Stimulated activated CD8-positive, alpha-beta memory T cell treated with anti-CD3 and anti-CD28 coated beads, Interleukin-7, amount 100 ng/mL, for 24 hours (primary cell): ENCODE measurements at places on chromosomes 4 and X.

GRCh38 chr4:113673450-113673849, 88.1 kb downstream of the CAMK2D start:
- no peak for DNase-seq

- DNase-seq: no peak
Measured at GRCh38 chrX:37684973-37685372, 618 bp upstream of the XK start.

GRCh38 chrX:52422884-52423283, 54.1 kb downstream of the XAGE2 start:
- no peak for DNase-seq

- DNase-seq: no peak
Measured at GRCh38 chr4:149248191-149248764, 567.4 kb downstream of the IQCM start.

GRCh38 chrX:152937236-152937635, 39.4 kb downstream of the ZNF185 start:
- DNase-seq: no peak

DNA sequence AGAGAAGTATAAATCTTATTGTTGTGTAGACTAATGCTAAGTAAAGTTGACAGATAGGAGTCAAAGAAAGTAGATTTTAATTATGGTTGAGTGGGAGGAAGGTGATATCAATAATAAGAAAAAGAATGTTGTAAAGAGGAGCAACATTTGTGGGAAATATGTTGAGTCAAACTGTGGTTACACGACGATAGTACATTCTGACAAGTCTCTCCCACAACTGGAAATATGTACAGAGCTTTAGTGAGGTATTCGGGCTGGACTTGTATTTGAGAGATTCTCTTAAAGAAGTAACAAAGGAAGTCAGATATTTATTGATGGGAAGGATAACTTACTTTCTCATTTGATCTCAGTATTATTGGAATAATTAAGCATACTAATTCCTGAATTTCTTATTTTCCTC, 525.3 kb upstream of the MAGEB2 start:
- no peak for DNase-seq

- DNase-seq: no peak
Measured at GRCh38 chr4:122836941-122837340, 10.3 kb downstream of the FGF2 start.

DNA sequence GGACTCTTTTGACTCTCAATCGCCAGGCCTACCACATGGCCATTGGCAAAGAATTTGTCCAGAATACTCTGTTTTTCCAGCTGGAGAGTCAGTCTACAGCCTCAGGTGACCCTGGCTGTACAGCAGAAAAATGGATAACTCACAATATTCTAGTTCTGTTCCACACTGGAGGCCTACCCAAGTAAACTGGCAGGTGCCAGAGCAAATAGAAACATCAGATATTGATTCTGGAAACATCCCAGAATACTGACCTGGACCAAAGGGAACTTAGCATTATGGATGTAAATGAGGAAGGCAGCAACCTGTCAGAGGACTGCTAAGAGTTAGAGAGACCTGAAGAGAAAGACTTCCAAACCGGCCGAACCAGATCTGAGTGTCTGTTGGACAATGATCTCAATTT, 147.9 kb upstream of the SMAD1 start:
- DNase-seq: no peak

DNA sequence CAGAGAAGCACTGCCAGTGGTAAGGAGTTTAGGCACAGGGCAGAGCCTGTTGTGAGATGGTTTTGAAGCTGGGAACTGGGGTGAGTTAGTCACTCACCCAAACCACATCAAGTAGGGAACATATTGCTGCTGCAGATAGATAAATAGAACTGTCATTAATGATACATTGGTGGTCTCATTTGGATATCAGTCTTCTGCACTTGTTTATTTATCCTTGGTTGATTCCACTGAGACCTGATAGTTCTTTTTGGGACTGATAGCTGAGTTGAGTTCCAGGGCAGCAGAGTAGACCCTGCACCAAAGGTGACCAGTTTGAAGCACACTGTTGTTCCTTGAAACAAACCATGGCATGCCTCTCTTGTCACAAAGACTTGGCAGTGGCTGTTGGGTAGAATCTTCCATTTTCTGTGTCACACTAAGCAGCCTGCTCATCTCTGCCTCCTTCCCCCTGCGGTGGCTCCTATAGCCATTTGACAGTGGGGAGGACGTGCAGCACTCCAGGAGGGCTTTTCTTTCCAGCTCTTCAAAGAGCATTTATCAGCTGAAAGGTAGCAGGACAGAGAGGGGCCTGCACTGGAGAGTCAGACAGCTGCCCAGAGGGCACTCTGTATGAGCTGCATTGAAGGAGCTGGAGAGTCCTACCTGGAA, 59.7 kb upstream of the TMEM164 start:
- no peak for DNase-seq

- DNase-seq: no peak
Measured at GRCh38 chrX:57366430-57366829, 79.9 kb downstream of the FAAH2 start.

GRCh38 chr4:103757631-103758030, 37.8 kb upstream of the TACR3 start:
- no peak for DNase-seq

GRCh38 chr4:165929662-165930061, 56.6 kb downstream of the TLL1 start:
- DNase-seq: no peak

GRCh38 chr4:13371048-13371447, 113.1 kb downstream of the RAB28 start:
- no peak for DNase-seq

DNA sequence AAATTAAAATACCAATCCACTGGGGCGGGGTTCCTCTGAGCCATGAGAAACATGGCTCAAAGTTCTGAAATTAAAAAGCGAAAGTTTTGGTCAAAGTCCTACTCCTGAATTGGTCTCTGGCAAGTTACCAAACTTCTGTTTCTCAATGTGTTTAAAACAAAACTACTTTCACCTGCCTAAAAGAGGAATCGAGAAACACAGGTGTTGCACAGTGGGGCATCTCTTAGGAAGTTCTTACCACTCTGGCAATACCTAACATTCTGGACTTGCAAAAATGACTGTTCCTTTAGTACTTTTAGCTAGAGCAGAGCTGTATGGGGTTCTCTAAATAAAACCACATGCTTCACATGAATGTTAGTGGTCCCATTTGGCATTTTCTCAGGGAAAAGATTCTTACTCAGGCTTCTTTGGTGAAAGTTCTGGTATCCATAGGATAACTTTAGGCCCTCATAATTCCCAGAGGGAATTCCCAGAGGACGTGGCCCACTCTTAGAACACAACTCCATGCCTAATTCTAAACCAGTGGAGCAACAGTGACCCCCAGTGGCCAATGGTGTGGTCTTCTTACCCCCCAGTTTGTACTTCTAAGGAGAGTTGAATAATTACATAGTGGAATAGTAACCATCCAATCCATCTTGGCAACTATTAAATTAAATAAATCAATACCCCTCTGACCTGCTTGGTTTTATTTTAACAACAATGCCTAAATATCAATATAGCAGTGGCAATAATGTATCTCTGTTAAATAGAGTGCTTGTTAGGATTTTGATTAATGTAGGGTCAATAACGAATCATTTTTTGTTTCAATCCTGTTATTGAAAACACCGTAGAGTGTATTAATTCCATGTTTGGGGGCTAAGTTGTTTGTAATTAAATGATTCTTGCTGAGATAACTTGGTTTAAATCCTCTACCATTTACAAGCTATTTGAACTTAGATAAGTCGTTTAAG, 21.9 kb downstream of the BMP3 start:
- peak; percentile 22 for DNase-seq
